ENCODE measurements at places on chromosomes 1 and 21. TPM values are rescaled to one million over a fixed set of nuclear protein-coding genes. Genes with fewer than 3 reads are reported as not detected.

URB2 gene
- polyA plus RNA-seq: 6.2 TPM

DNALI1 gene
- 14.2 TPM for polyA plus RNA-seq

SELP gene
- not detected for polyA plus RNA-seq

GRCh38 chr1:8818325-8818775 lies 910 bp upstream of the RERE start:
- no peak for DNase-seq

DNA sequence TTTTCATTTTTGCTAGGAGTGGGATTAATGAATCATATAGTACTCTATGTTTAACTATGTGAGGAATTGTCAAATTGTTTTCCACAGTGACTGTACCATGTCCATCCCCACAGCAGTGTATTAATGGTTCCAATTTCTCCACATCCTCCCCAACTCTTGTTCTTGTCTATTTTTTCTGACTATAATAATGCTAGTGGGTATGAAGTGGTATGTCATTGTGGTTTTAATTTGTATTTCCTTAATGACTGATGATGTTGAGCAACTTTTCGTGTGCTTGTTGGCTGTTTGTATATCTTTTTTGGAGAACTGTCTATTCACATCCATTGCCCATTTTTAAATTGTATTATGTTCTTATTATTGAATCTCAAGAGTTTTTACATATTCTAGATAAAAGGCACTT lies 10.0 kb upstream of the KPRP start:
- DNase-seq: no peak

CYP4X1 gene
- polyA plus RNA-seq: not detected

SCAF4 gene
- polyA plus RNA-seq: 7.8 TPM

- DNase-seq: no peak
Measured at GRCh38 chr21:29443411-29444010, 144.8 kb downstream of the BACH1 start.

GRCh38 chr1:201347498-201348210 lies 29.8 kb downstream of the TNNT2 start:
- no peak for DNase-seq

GRCh38 chr21:15022608-15023261 lies 42.1 kb downstream of the NRIP1 start:
- DNase-seq: no peak

AMY1B gene
- not detected for polyA plus RNA-seq

LCA5L gene
- 1.1 TPM for polyA plus RNA-seq

- DNase-seq: no peak
Measured at GRCh38 chr1:152928671-152929070, 18.3 kb upstream of the SPRR5 start.

NUDT4B gene
- polyA plus RNA-seq: 18.7 TPM

- DNase-seq: no peak
Measured at GRCh38 chr1:205929496-205930194, 13.6 kb downstream of the SLC26A9 start.

TMEM82 gene
- not detected for polyA plus RNA-seq

DNA sequence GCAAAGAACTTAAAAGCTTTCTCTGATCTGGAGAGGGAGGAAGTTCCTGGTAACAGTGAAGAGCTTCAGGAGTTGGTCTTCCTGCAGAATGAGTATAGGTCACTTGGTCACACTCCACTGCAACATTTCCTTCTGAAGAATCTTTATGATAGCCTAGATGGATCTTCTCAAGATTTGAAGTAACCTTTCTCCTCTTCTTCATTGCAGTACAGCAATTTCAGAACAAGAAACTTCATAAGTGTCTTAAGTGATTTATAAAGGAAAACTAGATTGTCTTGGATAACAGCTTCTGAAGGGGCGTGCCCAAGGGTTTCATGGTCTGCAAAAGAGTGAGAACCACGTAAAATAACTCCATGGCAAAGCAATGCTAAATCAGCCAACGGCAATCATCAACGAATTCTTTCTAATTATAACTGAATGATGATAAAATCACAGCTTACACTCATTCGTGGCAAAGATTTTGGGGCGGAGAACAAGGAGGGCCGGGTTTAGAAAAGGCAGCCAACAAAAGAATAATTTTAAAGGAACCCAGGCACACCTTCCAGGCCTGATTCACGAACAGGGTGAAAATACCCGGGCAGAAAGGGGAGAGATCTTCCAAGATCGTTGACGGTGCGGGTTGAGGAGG lies 53.9 kb upstream of the ASPM start:
- DNase-seq: no peak

DNA sequence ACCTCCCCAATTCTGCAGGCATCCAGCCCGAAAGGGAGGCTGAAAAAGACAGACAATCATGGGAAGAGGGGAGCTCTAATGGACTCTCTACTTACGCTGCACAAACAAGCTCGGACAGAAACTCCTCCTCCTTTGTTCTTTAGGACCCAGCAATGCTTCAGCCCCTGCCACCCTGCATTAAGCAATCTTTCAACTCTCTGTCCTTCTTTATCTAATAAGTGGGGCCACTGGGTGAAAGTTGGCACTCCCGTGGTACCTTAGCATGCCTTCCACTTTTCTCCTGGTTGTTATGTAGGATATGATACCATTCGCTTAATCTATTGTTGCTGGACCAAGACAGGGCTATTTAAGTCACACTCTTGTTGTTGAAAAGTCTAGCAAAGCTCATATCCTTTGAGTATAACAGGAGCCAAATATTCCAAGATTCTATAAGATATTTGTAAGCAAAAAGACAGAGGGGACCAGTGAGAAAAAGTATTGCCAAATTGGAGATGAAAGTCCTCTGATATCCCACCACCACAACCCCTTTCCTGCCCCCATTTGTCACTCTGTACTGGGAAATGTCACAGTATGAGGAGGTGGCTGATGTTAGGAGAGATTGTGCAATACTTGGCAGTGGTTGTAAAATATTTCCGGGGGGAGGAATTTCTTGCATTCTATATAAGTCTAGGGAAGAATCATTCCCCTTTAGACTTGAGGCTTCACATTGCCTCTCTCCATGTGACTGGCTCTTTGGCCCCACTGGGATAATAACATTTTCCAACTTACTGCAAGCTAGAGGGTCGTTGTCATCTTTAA lies 137.3 kb upstream of the GJB5 start:
- DNase-seq: no peak

DNA sequence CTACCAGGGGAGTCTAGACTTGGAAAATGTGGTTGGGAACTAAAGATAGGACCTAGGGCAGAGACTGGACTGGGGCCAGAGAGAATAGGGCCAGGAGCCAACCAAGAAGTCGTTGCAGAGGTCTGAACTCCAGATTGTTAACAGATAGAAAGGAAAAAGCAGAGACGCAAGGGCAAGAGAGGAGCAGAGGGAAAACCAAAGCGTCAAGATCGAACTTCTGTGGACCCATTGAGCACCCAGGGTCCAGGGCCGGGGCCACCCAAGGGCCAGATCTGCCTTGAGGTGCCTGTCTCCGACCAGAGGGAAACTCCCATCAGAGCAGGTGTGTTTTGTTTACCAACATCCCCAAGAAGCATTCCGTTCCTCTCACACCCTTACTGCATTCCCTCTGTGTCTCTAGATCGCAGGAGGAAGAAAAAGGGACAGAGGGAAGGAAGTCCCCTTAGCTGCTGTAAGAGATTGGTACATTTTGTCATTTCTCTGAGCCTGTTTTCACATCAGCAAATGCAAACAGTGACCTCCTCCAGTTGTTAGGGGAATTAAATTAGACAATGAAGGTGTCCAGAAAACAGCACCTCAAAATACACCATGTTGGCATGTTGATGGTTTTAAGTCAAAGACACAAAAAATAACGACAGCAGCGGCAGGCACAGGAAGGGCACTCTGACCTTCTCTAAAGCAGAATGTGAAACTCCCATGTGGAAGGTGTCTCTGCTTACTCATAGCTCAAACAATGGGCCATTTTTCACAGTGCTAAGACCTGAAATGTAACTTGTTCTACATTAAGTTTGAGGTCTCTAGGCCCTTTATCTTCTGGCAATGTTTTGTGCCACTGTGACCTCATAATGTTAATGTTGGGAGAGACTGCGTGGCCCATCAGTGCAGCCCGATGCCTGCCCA lies 105.8 kb upstream of the RAB4A start:
- no peak for DNase-seq

DNA sequence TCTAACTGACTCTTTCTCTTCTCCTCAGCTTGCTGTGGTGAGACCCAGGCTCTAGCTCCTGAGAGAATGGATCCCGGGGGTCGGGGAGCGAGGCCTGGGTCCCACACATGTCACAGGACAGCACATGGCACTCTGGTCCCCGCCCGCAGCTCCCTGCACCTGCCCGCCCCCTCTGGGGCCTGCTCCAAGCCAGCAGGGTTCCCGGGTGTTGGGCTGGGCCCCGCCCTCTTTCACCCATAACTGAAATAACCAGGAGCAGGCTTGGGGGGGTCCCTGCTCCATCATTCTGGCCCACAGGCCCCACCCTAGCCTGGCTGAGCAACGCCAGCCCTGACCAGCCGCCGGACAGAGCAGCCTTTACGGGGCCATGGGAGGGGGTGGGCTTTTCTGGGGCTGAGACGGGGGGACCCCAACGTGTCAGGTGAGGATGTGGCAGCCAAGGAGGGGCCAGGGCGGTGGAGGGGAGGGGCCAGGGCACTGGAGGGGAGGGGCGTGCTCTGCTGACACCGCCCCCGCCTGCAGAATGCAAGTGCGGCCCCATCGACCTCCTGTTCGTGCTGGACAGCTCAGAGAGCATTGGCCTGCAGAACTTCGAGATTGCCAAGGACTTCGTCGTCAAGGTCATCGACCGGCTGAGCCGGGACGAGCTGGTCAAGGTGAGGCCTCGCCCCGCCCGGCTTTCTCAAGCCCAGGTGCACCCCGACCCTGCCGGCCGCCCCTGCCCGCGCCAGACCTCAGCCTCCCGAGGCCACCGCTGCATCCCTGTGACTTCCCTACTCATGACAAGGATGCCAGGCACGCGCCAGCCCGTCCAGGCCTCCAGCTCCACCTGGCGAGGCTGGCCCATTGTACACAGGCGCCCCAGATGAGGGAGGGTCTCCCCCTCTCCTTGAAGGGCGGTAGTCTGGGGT lies 19.4 kb downstream of the COL6A1 start:
- DNase-seq: no peak

GRCh38 chr1:19313636-19313959 lies 1.5 kb downstream of the SLC66A1 start:
- no peak for DNase-seq

DNA sequence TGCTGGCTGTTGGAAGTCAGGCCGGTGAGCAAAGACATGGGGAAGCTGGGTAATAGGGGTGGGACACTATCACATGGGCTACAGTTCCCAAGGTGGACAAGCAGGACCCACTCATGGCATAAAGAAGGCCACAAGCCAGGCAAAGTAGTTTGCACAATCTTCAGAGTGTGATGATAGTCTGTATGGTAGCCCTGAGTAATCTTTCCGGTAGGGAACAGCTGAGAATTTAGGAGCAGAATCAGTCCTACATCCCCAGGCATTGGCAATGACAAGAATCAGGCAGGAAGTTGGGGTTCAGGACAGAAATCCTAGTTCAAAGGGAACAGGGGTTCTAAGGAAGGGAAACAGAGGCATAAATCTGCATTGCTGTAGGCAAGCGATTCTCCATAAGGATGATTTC lies 23.9 kb upstream of the SPATA6 start:
- no peak for DNase-seq

DNAJC28 gene
- polyA plus RNA-seq: 1.3 TPM

DNA sequence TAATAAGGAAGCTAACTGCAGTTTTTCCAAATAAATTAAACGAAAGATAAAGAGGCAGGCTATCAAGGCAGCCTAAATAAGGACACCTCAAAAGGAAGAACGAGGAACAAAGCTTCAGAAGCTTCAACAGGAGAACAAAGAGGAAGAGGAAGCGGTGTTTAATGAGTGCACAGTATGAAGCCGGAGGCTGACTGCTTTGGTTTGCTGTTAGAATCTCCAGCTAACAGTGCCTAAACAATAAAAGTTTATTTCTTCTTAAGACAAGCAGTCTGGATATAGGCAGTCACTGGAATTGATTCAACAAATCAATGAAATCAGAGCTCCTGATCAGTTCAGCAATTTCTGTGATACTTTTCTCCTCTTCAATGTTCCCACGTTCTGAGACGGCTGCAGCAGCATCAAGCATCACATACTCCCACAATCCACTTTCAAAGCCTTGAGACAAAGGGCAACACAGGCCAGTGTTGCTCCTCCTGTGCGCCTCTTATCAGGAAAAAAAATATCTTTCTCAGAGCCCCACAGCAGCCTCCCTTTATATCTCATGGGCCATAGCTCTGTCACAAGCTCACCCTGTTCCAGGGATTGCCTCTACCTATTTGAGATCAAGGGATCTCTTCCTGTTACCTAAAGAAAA lies 365.6 kb upstream of the ST6GALNAC5 start:
- DNase-seq: no peak

Data from AG04450 (cell line).